ENCODE measurements at places on chromosomes 11 and 22. TPM values are rescaled to one million over a fixed set of nuclear protein-coding genes. Genes with fewer than 3 reads are reported as not detected.

DNA sequence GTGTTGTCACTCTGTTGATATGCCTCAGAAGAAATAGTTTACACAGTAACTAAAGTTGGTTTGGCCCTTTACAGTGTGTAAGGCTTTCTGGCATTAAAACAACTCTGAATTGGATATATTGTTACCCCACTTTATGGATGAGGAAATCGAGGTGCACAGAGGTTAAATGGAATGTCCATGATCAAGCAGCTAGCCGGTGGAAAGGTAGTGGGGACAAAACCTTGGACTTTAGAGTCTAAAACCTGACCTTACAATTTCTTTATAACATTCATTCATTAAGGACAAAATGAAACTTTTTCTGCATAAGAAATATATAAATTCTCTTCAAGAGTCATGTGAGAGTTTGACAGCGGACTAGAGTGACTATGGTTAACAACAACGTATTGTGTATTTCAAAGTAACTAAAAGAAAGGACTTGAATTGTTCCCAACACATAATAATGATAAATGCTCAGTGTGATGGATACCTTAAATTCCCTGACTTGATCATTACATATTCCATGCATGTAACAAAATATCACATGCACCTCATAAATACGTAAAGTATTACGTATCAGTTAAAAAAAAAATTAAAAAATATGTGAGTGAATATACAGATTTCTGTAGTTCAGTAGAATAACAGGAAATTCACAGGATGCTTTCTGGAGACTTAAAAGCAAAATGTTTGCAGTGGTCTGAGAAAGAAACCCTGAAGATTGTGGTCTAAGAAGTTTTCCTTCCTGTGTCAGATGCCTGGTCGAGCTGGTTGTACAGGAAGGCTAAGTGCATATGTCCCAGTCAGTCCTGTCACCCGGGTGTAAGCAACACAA lies 51.0 kb downstream of the TEAD1 start:
- DNase-seq: no peak

DNA sequence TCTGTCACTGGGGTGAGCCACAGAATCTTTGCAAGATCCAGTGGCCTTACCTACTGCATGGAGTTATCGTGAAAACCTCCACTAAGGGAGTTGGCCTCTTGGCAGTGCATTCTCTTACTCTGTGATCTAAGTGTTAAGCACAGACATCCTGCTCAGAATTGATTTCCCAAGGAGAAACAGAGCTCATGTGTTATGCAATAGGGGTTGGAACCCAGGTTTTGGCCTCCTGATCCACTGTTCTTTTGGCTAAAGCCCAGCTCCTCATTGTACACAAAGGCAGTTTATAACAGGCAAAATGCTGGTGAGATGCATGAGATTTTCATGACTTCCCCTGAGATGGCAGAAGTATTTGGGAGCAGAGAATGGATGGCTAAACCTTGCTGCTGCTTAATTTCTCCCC lies 11.8 kb downstream of the DTX4 start:
- no peak for DNase-seq

GRCh38 chr22:26529345-26529744 lies 17.1 kb upstream of the TFIP11 start:
- DNase-seq: no peak

GRCh38 chr22:38835888-38836301 lies 7.9 kb downstream of the NPTXR start:
- DNase-seq: peak; percentile 90

GRCh38 chr22:33116841-33117547 lies 58.8 kb upstream of the SYN3 start:
- DNase-seq: no peak

DNA sequence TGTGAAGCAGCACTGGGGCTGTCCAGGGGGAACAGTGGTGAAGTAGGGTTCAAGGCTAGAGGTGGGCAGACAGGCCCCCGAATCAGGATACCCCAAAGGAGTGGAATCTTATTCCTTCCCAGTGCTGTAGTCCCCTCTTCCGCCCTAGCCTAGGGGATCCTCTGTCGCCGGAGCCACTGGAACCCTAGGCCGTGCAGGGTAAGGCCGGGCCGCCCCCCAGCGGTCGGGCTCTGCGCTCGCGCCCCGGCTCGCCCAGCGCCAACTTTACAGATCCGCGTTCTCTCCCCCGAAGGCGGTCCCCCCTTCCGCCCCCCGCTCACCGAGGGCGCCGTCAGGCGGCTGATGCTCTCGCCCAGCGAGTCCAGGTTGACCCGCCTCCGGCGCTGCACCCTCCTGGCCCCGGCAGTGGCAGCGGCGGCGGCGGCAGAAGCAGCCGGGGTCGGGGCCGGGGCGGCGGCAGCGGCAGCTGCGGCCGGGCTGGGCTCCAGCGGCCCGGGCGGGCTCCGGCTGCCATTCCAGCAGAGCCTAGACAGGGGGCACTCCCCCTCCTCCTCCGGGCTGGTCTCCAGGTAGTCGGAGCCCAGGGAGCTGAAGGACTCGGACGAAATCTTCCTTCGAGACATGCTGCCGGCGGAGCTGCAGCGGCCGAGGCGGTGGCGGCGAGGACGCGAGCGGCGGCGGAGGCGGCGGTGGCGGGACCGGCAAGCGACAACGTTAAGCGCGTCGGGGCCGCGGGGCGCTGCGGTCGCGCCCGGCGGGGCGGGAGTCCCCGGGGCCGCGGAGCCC lies 650 bp downstream of the GUCY1A2 start:
- peak; percentile 44 for DNase-seq

Gene POTEH
- not detected for polyA plus RNA-seq

GRCh38 chr22:50656122-50657070 lies 16.2 kb upstream of the SHANK3 start:
- DNase-seq: peak; percentile 71

- DNase-seq: peak; percentile 48
Observed at GRCh38 chr11:46489656-46490560, 98.3 kb upstream of the CHRM4 start.

Gene SHISAL1
- polyA plus RNA-seq: 2.0 TPM

GRCh38 chr11:67048515-67049130 lies 8.0 kb upstream of the RHOD start:
- no peak for DNase-seq

GRCh38 chr11:2263071-2263565 lies 7.3 kb downstream of the ASCL2 start:
- DNase-seq: no peak

Gene ELF5
- polyA plus RNA-seq: not detected

Gene DDIAS
- polyA plus RNA-seq: 12.2 TPM

- peak; percentile 80 for DNase-seq
Observed at GRCh38 chr11:12449961-12450715, 72.8 kb downstream of the PARVA start.

DNA sequence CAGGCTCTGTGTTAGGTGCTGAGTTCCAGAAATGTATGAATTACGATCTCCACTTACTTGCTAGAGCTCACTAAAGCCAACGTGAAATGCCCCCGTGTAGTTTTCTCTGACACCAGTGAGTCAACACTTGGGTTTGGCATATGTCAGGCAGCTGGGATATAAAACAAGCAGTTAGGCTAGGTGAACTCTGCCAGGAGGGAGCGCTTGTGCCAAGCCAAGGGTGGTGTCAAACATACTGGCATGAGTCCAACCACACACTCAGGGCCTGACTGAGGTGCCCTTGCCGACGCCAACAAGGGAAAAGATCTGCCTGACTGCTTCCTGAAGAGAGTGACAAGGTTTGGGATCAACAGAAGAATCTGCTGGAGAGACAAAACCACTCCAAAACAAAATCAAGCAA lies 167.8 kb upstream of the NARS2 start:
- peak; percentile 30 for DNase-seq

GRCh38 chr22:33844273-33844672 lies 76.0 kb downstream of the LARGE1 start:
- no peak for DNase-seq

GRCh38 chr11:86106916-86107315 lies 38.0 kb upstream of the PICALM start:
- DNase-seq: peak; percentile 63

DNA sequence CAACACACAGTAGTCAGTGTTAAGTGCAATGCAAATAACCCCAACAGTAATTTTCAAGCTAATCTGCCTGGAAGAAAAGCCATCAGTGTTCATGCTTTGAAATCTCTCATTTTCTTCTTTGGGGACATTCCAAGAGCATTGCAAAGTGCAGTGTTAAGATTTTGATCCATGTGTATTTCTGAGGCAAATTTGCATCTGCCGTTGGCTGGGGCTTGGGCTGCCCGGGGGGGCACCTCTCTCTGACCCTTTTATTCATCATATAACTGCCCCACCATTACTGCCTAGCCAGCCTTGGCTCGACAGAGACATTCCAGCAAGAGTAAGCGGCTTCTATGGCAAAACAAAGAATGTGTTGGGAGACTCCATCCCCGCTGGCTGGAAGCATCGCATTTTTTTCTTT lies 483.5 kb downstream of the BRD1 start:
- no peak for DNase-seq

Gene CALCB
- polyA plus RNA-seq: not detected

- no peak for DNase-seq
Observed at GRCh38 chr11:9604134-9604533, 30.7 kb downstream of the WEE1 start.

Gene KCNQ1
- not detected for polyA plus RNA-seq

GRCh38 chr11:68872216-68873003 lies 30.7 kb upstream of the CPT1A start:
- no peak for DNase-seq

GRCh38 chr22:32745251-32745995 lies 56.1 kb upstream of the TIMP3 start:
- DNase-seq: peak; percentile 82

- DNase-seq: no peak
Observed at GRCh38 chr11:20596205-20597153, 2.9 kb upstream of the SLC6A5 start.

DNA sequence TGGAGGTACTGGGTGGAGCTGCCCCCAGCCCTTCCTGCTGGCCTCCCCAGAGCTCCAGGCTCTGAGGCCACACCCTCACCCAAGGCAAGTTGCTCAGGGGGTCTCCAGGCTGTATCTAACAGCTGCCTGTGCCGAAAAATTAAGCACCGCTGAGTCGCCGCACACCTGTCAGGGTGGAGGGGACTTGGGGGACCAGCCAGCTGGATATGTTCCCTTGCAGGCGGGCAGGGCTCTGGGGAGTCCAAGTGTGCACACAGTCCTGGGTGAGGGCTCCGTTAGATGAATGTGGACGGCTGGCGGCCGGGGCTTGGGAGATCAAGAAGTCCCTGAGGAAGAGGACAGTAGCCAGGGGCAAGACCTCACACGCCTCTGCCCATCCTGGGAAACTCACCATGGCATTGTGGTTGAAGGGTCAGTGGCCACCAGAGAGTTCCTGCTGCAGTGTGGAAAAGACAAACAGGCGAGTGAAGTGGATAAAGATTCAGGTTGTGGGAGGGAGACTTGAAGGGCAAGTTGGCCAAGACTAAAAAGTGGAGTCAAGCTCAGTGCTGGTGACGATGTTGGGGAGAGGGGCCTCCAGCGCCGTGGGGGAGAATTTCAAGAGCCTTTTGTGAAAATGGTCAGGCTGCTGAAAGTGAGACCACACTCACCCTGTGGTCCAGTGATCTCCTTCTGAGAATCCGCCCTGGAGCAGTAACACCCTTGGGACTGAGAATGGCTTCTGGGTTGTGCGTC lies 69.6 kb downstream of the CDKN1C start:
- DNase-seq: no peak

DNA sequence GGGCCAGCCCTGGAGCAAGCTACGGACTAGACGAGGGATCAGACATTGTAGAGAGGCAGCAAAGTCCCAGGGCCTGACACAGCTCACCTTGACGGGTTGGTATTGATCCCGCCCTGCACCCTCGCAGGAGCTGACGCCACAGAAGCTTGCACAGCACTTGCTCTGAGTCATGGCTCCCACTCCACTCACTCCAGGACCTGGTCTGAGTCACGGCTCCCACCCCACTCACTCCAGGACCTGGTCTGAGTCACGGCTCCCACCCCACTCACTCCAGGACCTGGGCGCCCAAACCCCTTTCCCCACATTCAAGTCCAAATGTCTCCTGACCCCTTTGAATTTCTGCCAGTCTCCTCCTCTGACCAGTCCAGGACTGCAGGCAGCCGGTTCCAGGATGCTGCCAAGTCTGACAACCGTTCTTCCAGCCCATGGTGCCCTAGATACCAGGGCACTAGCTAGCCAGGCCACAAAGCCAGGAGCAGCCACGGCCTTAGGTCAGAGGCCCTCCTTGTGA lies 6.0 kb upstream of the PNPLA5 start:
- DNase-seq: peak; percentile 67

GRCh38 chr22:49855251-49855911 lies 1.7 kb downstream of the ZBED4 start:
- peak; percentile 51 for DNase-seq

Gene RBMXL2
- not detected for polyA plus RNA-seq

GRCh38 chr11:13318498-13319295 lies 41.1 kb downstream of the BMAL1 start:
- DNase-seq: no peak

Gene C11orf91
- polyA plus RNA-seq: 0.12 TPM

Gene KRTAP5-9
- polyA plus RNA-seq: not detected

- DNase-seq: no peak
Observed at GRCh38 chr22:41943661-41944209, 3.2 kb downstream of the CENPM start.

GRCh38 chr11:128859563-128860441 lies 7.3 kb downstream of the KCNJ1 start:
- DNase-seq: peak; percentile 54

- DNase-seq: no peak
Observed at GRCh38 chr22:19896665-19897355, 42.1 kb upstream of the GNB1L start.

Gene FGF19
- polyA plus RNA-seq: not detected

GRCh38 chr22:38973289-38974169 lies 8.6 kb upstream of the APOBEC3B start:
- DNase-seq: peak; percentile 16

Gene CSNK2A3
- polyA plus RNA-seq: 2.1 TPM
